ENCODE measurements at places on chromosomes 6 and 20.

DNA sequence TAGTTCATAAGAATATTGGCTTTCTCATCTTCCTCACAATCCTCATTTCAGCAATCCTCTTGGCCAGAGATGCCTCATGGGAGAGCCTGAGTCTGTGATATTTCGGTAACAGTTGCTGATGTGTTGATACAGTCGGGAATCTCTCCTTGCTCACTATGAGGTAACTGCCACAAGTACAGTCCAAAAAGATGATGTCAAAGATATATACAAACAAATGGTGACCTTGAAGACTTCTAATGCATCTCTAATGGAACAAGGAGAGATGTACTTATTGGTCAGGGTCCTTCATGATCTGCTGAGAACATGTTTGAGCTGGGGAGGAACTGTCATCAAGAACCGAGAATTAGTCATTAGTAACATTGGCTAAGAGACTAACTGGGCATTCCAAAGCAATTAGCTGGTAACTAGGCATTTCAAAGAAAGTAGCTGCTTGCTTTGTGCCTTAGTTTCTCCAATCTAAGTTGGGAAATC, 56.1 kb downstream of the FILIP1 start:
- DNase-seq: no peak

DNA sequence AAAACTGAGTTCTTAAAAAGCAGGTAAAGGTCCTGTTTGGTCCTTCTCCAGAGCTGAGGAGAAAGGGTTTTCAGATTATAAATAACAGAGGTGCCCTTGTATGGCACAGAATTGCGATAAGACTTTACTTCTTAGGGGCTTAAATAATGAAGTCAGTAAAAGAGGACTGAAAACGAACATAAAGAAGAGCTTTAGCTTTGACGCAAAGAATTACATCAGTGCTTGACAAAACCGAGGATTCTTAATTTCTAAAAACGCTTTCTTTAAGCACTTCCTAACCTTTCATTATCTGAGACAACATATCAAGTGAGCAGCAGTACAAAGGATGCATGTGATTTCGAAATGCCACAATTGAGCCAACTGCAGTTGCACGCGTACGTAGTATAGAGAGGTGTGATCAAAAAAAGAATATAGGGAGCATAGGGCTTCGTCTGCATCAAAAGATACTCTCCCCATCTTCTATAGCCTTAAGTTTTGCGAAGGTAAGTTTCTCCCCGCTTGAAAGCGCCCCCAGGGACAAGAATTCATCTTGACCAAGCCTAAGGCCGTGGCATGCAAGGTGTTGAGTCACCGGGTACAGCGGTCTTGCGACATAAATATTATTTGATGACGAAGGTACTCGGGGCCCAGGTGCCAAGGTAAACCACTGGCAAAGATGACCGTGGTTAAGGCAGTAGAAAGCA, 778 bp upstream of the LOC128125822 start:
- peak; percentile 44 for DNase-seq

DNA sequence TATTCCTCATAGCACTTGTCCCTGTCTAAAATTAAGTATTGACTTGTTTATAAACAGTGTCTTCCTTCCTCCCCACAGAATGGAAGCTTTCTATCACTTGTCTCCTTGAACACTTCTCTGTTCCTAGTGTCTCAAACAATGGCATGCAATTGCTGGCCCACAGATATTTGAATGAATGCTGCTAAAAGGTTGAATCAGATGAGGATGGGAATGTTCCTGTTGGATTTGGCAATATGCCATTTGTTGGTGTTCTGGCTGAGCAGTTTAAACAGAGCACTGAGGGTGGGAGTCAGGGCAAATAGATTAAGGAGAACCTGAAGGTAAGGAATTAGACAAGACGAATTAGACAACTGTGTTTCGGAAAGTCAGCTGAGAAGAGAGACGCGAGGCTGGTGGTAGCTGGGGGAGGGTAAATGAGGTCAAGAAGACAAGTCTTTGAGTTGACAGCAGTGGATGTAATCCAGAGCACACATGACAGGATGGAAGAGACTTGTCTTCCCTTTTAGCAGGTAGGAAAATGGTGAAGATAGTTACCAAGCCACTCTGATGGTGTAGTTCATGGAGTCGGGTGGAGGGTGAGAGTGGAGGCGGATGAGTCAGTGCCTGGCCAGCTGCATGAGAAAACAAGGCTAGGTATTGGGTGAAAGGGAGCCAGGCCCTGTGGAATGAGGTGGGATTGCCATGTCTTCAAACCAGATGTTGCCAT, 58.3 kb upstream of the GNRH2 start:
- peak; percentile 33 for DNase-seq

DNA sequence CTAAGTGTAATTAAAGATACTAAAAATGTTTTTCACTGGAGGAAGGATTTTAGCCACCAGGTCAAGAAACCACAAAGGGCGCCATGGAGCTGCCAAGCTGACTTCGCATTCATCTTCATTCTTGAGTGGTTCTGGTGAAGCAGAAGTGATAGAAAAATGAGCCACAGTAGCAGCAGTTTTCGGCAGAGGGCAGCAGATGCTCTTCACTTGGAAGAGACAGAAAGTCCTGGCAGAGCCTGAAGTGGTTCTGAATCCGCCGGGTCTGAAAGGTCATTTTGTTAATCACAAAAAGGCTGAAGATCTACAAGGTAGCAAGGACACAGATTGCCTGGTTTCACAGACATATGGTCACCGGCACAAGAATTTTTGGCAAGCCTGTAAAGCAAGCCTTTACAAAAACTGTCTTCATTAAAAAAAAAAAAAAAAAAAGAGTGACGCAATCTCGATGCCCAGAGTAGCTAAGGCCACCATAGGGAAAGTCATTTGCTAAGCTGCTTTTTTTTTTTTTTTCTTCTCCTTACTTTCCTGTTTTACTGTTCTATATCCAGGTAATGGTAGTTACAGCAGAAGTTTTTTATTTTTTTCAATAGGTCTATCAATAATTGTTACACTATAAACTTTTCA, 345.1 kb upstream of the AGPAT4 start:
- no peak for DNase-seq

DNA sequence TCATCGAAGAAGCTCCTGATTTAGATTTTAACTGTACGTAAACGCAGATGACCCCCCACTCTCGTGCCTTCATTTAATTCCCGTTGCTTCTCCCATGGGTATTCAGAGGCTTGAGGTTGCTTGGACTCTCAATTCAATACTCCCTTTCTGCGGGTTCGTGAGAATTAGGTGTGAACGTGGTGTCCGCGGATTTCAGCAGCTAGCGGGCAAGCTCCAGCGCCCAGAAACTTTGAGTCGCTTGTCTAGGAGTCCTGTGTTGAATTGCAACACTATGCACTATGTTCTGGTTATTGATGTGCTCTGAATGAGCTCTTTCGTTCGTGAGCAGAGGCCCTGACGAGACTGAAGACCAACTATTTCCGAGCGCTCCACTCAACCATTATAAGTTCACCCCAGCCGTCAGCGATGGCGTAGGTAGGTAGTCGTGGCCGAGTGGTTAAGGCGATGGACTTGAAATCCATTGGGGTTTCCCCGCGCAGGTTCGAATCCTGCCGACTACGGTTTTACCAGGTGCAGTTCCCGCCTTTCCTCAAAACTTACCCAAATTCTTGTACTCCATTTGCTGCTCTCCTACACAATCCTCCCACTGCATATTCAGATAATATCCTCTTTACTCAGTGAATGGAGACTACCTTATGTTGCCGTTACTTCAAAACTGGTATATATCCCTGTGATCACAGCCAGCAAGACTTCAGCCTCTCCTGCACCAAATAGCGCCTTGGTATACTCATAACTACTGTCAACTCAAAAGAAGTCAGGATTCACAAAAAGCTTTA, 72.6 kb upstream of the ZNF184 start:
- peak; percentile 36 for DNase-seq

- no peak for DNase-seq
Observed at GRCh38 chr6:111540681-111541025, 57.6 kb upstream of the REV3L start.

GRCh38 chr6:87897013-87897412, 150.6 kb upstream of the SPACA1 start:
- DNase-seq: no peak

DNA sequence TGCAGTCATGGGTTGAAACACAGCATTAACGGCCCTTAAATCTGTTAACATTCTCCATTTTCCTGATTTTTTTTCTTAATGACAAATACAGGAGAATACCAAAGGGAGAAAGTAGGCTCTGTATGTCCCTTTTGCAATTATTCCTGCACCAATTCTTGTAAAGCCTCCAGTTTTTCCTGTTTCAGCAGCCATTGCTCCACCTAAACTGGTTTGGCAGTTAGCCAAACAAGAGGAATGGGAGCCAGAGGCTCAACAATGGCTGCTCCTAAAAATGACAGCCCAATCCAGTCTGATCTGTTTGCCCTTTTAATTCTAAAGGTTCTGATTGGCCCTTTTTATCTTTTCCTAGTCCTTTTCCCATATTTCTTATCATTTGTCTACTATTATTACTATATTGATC, 284.2 kb upstream of the SGK1 start:
- DNase-seq: no peak

Data from stimulated activated CD4-positive, alpha-beta T cell treated with anti-CD3 and anti-CD28 coated beads, Interleukin-4, amount 100 ng/mL, for 24 hours (primary cell).